ENCODE measurements at places on chromosomes 6 and 20. TPM values are rescaled to one million over a fixed set of nuclear protein-coding genes. Genes with fewer than 3 reads are reported as not detected.

- no peak for DNase-seq
Measured at GRCh38 chr6:79260772-79261171, 26.3 kb upstream of the HMGN3 start.

- DNase-seq, result no peak
Measured at GRCh38 chr20:57794036-57794435, 84.2 kb upstream of the PMEPA1 start.

MDFI gene
- not detected for total RNA-seq

- DNase-seq, result no peak
Measured at GRCh38 chr6:36128793-36129192, 1.5 kb upstream of the MAPK13 start.

DNA sequence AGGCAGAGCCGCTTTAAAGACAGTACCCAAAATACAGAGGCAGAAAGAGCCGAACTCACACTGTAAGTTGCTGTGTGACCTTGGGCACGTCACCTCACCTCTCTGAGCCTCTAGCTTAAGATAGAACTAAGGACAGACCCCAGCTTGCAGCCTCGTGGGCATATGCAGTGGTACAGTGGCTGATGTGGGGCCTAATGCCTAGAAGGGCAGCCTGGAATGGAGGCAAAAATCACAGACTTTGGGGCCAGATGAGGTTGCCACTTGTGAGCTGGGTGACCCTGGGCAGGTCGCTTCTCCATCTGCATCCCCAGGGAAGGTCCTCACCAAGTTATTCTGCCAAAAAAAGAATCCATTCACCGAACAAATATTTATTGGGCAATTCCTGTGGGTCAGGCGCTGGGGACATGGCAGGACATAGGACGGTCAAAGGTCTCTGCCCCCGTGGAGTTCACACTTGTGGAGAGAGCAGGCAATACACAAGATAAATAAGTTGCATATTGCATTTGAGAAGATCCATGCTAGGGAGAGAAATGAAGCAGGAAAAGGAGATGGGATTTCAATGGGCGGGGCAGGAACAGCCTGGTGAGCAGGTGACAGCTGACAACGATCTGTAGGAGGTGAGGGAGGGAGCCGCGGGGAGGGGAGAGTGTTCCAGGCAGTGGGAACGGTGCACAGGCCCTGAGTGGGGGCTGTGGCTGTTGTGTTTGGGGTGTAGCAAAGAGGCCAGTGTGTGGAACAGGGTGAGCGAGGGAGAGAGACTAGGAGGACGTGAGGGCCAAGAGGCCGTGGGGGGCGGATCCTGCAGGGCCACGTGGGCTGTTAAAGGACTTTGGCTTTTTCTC, 115.2 kb downstream of the CEBPB start:
- no peak for DNase-seq

DNA sequence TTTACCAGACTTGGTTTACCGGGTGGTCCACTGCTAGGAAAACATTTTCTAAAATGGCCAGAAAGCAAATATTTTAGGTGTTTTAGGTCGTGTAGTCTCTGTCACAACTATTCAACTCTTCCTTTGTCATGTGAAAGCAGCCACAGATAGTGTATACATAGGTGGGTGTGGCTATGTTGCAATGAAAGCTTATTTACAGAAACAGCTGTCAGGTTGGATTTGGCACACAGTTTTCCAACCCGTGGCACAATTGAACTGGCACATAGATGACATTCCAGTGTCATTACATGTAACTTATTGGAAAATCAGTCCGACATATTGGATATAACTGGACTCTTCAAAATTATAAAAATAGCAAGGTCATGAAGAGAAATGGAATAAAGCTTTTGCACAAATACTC, 68.9 kb upstream of the KCNQ5 start:
- no peak for DNase-seq

DNA sequence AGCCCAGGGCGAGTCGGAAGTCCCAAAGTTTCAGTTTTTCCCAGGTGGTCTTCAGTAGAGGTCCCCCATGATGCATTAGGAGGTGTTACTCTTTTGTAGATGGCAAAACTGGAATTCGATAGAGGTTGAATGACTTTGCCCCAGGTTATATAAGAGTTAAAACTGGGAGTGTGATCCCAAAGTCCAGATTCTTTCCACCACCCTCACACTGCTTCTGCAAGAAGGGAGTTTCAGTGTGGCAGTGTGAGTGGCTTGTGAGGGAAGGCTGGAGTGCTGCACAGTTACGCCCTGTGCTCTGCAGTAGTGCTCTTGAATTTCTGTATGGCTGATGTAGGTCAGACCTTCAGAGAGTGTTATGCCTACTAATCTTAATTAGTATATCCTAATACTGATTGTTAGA, 29.8 kb downstream of the NDUFAF5 start:
- no peak for DNase-seq

GRCh38 chr6:165834613-165835259, 171.7 kb upstream of the PDE10A start:
- no peak for DNase-seq

GRCh38 chr6:84466511-84466910, 239.1 kb upstream of the CEP162 start:
- DNase-seq, result no peak

- no peak for DNase-seq
Measured at GRCh38 chr6:47727391-47727790, 29.0 kb downstream of the ADGRF4 start.

VSTM2L gene
- not detected for total RNA-seq
